ENCODE measurements at places on chromosomes 5 and 9. TPM values are rescaled to one million over a fixed set of nuclear protein-coding genes. Genes with fewer than 3 reads are reported as not detected.

DNA sequence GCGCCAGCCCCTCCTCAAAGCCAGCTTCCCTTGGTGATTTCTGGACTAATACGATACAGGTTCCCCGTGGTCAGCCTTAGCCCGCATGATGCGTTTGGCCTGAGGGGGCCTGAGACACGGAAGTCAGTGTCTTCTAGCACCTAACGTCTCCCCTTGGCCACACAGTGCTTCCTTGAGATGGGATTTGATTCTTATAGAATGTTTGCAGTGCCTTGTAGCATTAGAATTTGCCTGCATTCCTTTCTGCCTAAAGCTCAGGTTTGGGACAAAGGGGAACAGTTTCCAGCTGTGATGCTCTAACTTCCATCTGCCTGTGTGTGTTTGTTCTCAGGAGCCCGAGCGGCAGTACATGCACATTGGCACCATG lies 34.4 kb downstream of the CFAP90 start:
- H3K4me1 ChIP-seq: no peaks in the 10 kb centered on the region
- H3K27me3 ChIP-seq: no peaks in the 10 kb centered on the region
- no peak for DNase-seq
- H3K4me3 ChIP-seq: no peak overlapping the region
- no peak overlapping the region for H3K27ac ChIP-seq

GRCh38 chr5:176610435-176610773 lies 448 bp upstream of the GPRIN1 start:
- H3K27ac ChIP-seq: peak overlapping the region; percentile 18
- DNase-seq: no peak
- H3K4me3 ChIP-seq: peak overlapping the region; percentile 51
- H3K4me1 ChIP-seq: peaks cover 13% of the 10 kb centered on the region

GRCh38 chr9:73154722-73155121 lies 3.1 kb downstream of the ANXA1 start:
- DNase-seq: no peak
- H3K27ac ChIP-seq: peak overlapping the region; percentile 64
- H3K4me1 ChIP-seq: peaks cover 13% of the 10 kb centered on the region
- no peaks in the 10 kb centered on the region for H3K27me3 ChIP-seq
- peaks cover under 1% of the 10 kb centered on the region for H3K36me3 ChIP-seq

The AMBP gene
- not detected for total RNA-seq

GRCh38 chr5:58081435-58081834 lies 378.5 kb downstream of the PLK2 start:
- H3K36me3 ChIP-seq: no peaks in the 10 kb centered on the region
- H3K4me3 ChIP-seq: no peak overlapping the region
- H3K4me1 ChIP-seq: no peaks in the 10 kb centered on the region
- no peak for DNase-seq

GRCh38 chr9:90684736-90685135 lies 42.1 kb upstream of the DIRAS2 start:
- H3K36me3 ChIP-seq: no peaks in the 10 kb centered on the region
- no peak for DNase-seq
- H3K27ac ChIP-seq: no peak overlapping the region
- H3K4me3 ChIP-seq: no peak overlapping the region

DNA sequence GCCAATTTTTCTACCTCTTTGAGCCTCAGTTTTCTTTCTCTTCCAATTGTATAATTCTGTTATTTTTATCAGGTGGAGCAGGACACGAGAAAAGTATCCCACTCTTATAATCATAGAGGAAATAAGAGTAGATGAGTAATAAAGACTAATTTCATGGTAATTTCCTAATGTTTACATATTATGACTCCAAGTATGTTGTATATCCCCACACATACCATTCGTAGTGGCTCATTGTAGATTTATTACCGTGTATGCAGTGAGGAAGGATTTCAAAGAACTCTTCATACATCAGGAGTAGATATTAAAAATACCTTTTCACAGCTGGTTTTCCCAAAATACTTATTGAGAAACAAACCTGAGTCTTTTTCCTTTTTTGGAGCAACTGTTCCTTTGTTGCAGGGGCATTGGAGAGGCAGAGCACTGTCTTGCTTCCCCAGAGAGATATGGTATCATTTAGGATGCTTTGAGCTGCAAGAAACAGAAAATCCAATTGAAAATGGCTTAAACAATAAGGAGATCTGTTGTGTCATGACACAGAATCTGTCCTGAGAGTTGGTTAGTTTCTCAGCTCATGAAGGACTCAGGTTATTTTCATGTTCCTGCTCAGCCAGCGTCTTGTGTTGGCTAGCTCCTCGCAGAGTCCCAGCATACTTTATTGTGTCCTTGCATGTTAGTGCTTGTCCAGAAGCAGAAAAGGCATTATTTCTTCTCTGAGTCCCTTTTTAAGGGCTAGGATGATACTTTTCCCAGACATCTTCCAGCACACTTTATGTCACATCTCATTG lies 291.2 kb downstream of the ARHGAP26 start:
- DNase-seq: no peak
- H3K4me3 ChIP-seq: no peak overlapping the region
- H3K27me3 ChIP-seq: no peaks in the 10 kb centered on the region
- no peak overlapping the region for H3K27ac ChIP-seq

The OR1L1 gene
- total RNA-seq: not detected

GRCh38 chr9:70746760-70747159 lies 332.3 kb upstream of the KLF9 start:
- no peak overlapping the region for H3K4me3 ChIP-seq
- no peak for DNase-seq
- H3K27me3 ChIP-seq: no peaks in the 10 kb centered on the region
- H3K36me3 ChIP-seq: no peaks in the 10 kb centered on the region

The ANKRD34B gene
- total RNA-seq: not detected

- H3K4me1 ChIP-seq: no peaks in the 10 kb centered on the region
- no peak for DNase-seq
- no peak overlapping the region for H3K4me3 ChIP-seq
Measured at GRCh38 chr5:139825690-139826089, 30.1 kb downstream of the PSD2 start.

GRCh38 chr5:175823731-175824525 lies 47.5 kb upstream of the CPLX2 start:
- H3K36me3 ChIP-seq: no peaks in the 10 kb centered on the region
- no peaks in the 10 kb centered on the region for H3K4me1 ChIP-seq
- H3K27ac ChIP-seq: no peak overlapping the region
- peaks cover 6% of the 10 kb centered on the region for H3K27me3 ChIP-seq
- no peak overlapping the region for H3K4me3 ChIP-seq
- no peak for DNase-seq

DNA sequence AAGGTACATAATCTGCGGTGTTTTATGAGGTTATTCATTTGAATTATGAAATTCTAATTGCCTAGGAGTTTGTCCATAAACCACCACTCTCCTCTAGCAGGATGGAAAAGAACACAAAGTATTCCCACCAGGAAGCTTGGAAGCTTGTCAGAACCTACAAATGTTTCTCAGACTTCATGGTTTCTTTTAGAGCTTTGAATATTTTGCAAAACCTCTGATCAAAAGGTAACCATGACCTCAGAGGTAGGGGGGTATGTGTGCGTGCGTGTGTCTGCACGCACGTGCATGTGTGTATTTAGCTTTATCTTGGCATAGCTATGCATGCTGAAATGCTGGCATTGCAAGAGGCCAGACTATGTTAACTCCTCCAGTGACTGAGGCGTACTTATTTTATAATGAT lies 847.0 kb downstream of the TLE1 start:
- H3K4me3 ChIP-seq: no peak overlapping the region
- H3K4me1 ChIP-seq: peaks cover 6% of the 10 kb centered on the region
- H3K27me3 ChIP-seq: no peaks in the 10 kb centered on the region

- no peaks in the 10 kb centered on the region for H3K27me3 ChIP-seq
- no peak for DNase-seq
- no peak overlapping the region for H3K4me3 ChIP-seq
- no peaks in the 10 kb centered on the region for H3K4me1 ChIP-seq
Measured at GRCh38 chr5:116411101-116411571, 163.5 kb downstream of the SEMA6A start.

DNA sequence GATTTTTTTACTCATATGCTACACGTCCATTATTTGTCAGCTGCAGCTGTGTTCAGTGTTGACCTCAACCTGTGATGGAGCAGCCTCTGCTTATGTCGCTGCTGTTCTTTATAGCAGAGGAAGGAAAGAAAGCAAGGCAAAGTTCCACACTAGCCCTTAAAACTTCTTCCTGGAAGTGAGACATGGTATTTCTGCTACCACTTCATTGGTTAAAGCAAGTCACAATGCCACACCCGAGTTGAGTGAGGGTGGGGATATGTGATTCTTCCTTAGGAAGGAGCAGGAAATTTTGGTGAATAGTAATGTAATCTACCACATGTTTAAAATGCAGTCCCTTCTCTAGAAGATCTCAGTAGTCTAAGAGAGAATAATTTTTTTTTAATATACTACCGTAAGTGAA lies 224.8 kb upstream of the DMRT1 start:
- H3K27ac ChIP-seq: peak overlapping the region; percentile 56
- no peaks in the 10 kb centered on the region for H3K36me3 ChIP-seq
- H3K27me3 ChIP-seq: no peaks in the 10 kb centered on the region
- H3K4me1 ChIP-seq: peaks cover 19% of the 10 kb centered on the region

- H3K27ac ChIP-seq: no peak overlapping the region
- no peak for DNase-seq
- H3K36me3 ChIP-seq: no peaks in the 10 kb centered on the region
- no peaks in the 10 kb centered on the region for H3K4me1 ChIP-seq
- H3K27me3 ChIP-seq: no peaks in the 10 kb centered on the region
- H3K4me3 ChIP-seq: no peak overlapping the region
Measured at GRCh38 chr5:59182760-59183159, 599.9 kb downstream of the RAB3C start.

- no peaks in the 10 kb centered on the region for H3K27me3 ChIP-seq
- no peak overlapping the region for H3K27ac ChIP-seq
- no peaks in the 10 kb centered on the region for H3K36me3 ChIP-seq
- no peak for DNase-seq
Measured at GRCh38 chr5:56088967-56089829, 94.4 kb upstream of the IL6ST start.

- H3K27me3 ChIP-seq: no peaks in the 10 kb centered on the region
- DNase-seq: peak; percentile 11
- peaks cover 57% of the 10 kb centered on the region for H3K36me3 ChIP-seq
- no peaks in the 10 kb centered on the region for H3K4me1 ChIP-seq
- H3K27ac ChIP-seq: no peak overlapping the region
Measured at GRCh38 chr5:66171349-66172344, 27.5 kb downstream of the SREK1 start.

DNA sequence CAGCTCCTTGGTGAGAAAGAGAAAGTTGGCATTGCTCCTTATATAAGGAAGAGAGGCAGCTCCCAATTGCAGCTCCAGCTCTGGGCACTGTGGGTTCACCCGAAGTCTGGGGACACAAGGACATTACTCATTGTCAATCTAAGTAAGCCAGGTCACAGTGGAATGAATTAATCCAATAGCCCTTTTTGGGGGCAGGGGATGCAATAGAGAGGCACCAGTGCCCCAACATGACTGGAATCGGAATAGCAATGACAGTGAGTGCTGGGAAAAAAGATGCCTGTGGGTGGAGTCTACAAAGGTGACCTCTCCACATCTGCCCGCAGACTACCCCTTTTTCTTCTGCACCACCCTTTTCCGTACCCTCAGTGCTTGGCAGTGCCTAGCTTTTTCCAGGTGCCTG lies 11.1 kb upstream of the NEUROG1 start:
- H3K36me3 ChIP-seq: no peaks in the 10 kb centered on the region
- no peak overlapping the region for H3K4me3 ChIP-seq
- peaks cover 84% of the 10 kb centered on the region for H3K27me3 ChIP-seq
- peaks cover 22% of the 10 kb centered on the region for H3K4me1 ChIP-seq
- no peak for DNase-seq

GRCh38 chr5:132237141-132237540 lies 9.5 kb upstream of the P4HA2 start:
- H3K36me3 ChIP-seq: no peaks in the 10 kb centered on the region
- H3K27ac ChIP-seq: no peak overlapping the region
- H3K27me3 ChIP-seq: no peaks in the 10 kb centered on the region
- no peaks in the 10 kb centered on the region for H3K4me1 ChIP-seq
- DNase-seq: peak; percentile 3

The B4GALT7 gene
- 29.7 TPM for total RNA-seq

The OR1J2 gene
- total RNA-seq: not detected

The ALDH1A1 gene
- 76.3 TPM for total RNA-seq

DNA sequence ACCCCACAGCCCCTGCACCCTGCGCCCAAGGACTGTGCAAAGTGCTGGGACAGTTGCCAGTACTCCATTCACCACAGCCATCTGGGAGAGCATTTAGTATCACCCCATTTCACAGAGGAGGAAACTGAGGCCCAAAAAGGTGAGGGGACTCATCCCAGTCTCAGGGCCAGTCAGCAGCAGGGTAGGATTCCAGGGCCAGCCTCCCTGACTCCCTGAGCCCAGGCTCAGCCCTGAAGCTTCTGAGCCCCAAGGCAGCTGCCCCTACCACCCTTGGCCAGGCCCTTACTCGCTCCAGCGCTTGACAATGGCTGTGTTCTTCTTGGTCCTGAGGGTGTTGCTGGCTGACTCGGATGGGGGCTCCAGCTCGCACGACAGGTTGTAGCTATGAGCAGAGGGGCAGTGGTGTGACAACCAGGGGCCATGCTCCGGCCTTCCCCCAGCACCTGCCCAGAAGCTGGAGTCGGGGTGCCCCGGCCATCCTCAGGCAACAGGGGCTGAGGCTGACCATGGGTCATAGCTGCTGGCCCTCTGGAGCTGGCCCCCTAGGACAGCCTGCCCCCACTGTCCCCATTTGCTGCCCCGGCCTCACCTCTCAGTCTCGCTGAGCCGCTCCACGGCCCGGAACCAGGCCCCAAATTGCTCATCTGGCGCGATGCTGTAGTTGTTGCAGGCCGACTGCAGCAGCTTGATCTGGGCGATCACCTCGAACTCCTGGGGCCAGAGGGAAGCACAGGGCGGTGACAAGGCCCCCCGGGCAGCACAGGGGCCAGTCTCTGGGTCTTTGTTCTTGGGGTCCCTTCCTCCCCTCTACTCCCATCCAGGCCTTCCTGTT lies 18.6 kb downstream of the RALGDS start:
- no peaks in the 10 kb centered on the region for H3K4me1 ChIP-seq
- DNase-seq: no peak
- H3K4me3 ChIP-seq: no peak overlapping the region
- no peak overlapping the region for H3K27ac ChIP-seq
- H3K27me3 ChIP-seq: no peaks in the 10 kb centered on the region

DNA sequence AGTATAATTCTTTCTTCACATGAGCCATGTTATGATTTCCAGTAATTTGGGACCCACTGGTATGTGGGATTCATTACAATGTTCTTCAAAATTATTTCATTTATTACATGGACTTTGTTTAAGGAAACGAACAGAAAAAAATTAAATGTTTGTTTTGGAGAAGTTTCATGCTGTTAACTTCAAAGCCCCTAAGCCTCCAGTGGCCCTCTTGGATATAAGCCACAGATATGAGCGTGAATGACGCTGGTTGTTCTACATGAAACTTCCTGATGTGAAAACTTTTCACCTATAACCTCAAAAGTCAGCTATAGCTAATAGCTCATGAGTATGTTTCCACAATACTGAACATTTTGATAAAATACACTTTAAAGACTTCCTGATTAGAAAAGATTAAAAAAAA lies 334.2 kb downstream of the PDE4D start:
- no peak overlapping the region for H3K27ac ChIP-seq
- H3K4me1 ChIP-seq: peaks cover 12% of the 10 kb centered on the region
- no peak for DNase-seq
- no peak overlapping the region for H3K4me3 ChIP-seq
- H3K36me3 ChIP-seq: no peaks in the 10 kb centered on the region

The HSD17B4 gene
- total RNA-seq: 202 TPM

- H3K27me3 ChIP-seq: no peaks in the 10 kb centered on the region
- no peak for DNase-seq
- H3K4me3 ChIP-seq: no peak overlapping the region
- H3K36me3 ChIP-seq: no peaks in the 10 kb centered on the region
- no peak overlapping the region for H3K27ac ChIP-seq
Measured at GRCh38 chr5:15516486-15516885, 16.5 kb downstream of the FBXL7 start.

Data from transverse colon (tissue), 4 donors.